ENCODE measurements at places on chromosomes 12 and 14. TPM values are rescaled to one million over a fixed set of nuclear protein-coding genes. Genes with fewer than 3 reads are reported as not detected.

The SERPINA4 gene
- not detected for total RNA-seq

The MAP3K12 gene
- total RNA-seq: 30.6 TPM

The TWF1 gene
- total RNA-seq: 95.3 TPM

The SYT1 gene
- total RNA-seq: 2.1 TPM

The ZFHX2 gene
- 5.9 TPM for total RNA-seq

GRCh38 chr12:109994401-109995175 is 1.6 kb downstream of the GIT2 start:
- peaks cover 1% of the 10 kb centered on the region for H3K36me3 ChIP-seq
- no peak for DNase-seq
- peaks cover 42% of the 10 kb centered on the region for H3K4me1 ChIP-seq
- H3K4me3 ChIP-seq: peak overlapping the region; percentile 87
- no peaks in the 10 kb centered on the region for H3K27me3 ChIP-seq
- no peak overlapping the region for H3K27ac ChIP-seq

DNA sequence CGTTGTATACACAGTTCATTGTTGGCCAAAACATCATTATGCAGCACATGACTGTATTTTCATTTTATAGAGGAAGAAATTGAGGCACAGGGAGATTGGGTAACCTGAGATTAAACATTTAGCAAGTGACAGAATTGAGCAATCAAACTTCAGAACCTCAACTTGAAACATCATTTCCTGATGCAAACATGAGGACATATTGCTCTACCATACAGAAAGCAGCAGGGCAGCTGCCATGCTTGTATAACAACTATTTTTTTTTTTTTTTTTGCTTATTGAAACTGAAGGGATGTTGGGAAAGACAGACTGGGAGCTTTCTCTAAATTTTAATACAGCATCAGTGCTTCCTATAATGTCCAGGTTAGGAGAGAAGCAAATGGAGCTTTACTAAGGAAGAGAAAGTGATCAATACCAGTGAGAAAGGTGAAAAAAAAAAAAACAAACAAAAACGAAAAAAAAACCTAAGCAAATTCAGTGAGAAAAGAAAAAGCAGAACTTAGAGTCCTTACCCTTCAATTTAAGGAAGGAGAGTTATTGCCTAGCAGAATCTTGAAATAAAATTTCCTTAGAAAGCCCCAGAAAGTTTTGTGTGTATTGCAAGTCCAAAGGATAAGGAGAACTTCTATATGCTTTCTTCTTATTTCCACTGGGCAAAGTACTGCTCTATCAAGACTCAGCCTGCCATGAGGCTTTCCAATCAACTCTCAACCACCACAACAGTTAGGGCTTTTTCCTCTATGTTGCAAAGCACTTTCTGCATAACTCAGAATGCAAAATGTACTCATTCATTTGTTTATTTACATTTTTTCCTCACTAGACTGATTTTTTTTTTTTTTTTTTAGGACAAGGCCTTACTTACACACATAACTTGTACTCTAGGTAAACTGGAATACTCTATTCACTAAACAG is 21.6 kb downstream of the BTG1 start:
- H3K36me3 ChIP-seq: peaks cover 6% of the 10 kb centered on the region
- no peak for DNase-seq
- no peak overlapping the region for H3K4me3 ChIP-seq
- H3K4me1 ChIP-seq: no peaks in the 10 kb centered on the region
- H3K27ac ChIP-seq: no peak overlapping the region

DNA sequence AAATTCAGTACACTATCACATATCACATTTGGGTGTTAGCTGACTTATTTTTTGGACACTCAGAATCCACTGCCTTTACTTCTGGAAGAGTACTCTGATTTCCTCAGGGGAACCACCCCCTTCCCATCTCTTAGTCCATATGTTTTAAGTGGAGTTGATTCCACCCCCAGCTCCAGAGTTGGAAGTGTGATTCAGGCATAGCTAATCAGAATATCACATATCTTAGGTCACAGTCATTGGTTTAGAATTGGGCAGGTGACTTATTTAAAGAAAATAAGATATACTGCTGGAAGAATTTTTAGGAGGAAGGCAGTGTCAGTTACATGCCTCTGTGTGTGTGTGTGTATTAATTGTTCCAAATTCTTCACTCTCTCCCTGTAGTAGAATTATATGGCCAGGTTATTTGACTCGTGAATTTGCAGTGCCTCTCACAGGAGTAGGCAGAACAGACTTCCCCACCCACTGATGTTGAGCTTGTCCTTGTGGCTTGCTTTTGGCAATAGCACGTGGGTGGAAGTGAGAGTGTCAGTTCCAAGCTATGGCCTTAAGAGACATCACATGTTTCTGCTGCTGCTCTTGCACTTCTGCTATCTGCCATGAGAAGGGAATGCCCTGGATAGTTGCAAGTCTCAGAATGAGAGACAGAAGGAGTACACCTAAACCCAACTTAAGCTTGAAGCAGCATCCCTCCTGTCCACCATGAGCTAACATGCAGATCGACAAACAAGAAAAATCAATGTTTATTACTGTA is 6.4 kb upstream of the GAS2L3 start:
- H3K4me1 ChIP-seq: peaks cover 6% of the 10 kb centered on the region
- H3K36me3 ChIP-seq: no peaks in the 10 kb centered on the region
- DNase-seq: no peak
- peaks cover 37% of the 10 kb centered on the region for H3K27me3 ChIP-seq

DNA sequence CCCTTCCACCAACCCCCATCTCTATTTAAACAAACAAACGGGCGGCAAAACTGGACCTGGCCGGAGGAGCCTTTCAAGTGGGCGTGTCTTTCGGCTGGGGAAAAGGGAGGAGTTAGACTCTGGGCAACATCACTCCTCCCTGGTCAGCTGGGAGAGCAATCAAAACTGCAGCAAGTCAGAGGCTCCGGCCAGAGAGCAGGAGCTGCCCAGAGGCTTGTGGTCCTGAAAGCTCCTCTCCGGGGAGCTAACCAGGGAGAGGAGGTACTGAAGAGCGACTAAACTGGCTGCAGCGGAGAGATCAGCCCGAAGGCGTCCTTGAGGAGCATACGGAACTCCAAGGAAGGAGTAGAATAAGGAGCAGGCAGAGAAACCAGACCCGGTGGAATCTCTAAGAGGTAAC is at the start of gene NEUROD4:
TSS of gene NEUROD4 (plus strand) at position 191 of the 400 bp plus-strand sequence. CDS start 6,466 bp downstream, outside the sequence.
- H3K36me3 ChIP-seq: no peaks in the 10 kb centered on the region
- no peak for DNase-seq
- peaks cover 3% of the 10 kb centered on the region for H3K4me1 ChIP-seq
- H3K27me3 ChIP-seq: peaks cover 14% of the 10 kb centered on the region

- no peak for DNase-seq
- no peaks in the 10 kb centered on the region for H3K36me3 ChIP-seq
- H3K27me3 ChIP-seq: no peaks in the 10 kb centered on the region
- no peak overlapping the region for H3K27ac ChIP-seq
- peaks cover 12% of the 10 kb centered on the region for H3K4me1 ChIP-seq
Measured at GRCh38 chr12:75568801-75569200, 57.4 kb upstream of the KRR1 start.

DNA sequence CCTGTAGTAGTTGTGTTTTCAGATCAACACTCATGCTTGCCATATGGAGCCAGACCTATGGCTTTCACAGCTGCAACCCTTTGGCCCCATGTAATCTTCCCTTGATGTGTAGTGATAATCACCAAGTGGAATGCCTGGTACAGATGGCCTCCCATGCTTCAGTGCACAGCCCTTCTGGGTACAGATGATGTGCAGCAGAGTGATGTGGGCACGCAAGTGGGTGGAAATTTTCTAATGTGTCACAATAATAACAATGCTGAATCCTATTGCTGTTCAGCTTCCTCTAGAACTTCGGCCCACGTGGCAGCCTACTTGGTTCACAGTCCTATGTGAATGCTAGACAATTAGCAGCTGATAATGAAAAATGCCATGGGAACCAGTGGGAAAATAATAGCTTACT is 188.1 kb downstream of the SNAPC1 start:
- peaks cover 3% of the 10 kb centered on the region for H3K36me3 ChIP-seq
- no peak for DNase-seq
- H3K4me1 ChIP-seq: peaks cover 58% of the 10 kb centered on the region
- H3K27ac ChIP-seq: peak overlapping the region; percentile 6

DNA sequence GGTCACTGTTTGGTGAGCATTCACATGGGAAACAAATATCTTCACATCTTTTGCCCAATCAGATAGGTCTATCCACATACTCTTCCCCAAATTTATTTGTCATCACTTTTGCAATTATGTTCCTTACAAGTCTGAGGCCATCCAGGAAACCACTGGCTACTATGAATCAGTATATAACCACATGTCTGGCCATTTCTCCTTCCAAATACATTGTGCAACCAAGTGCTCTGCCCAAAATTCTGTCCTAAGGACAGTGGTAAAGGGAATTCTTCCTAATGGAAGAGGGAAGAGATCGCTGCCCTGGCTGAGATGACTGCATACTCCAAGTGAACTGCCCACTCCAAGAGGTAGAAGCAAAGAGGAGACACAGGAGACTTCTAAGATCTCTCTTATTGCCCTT is 148.9 kb upstream of the MAX start:
- no peaks in the 10 kb centered on the region for H3K27me3 ChIP-seq
- H3K4me3 ChIP-seq: no peak overlapping the region
- no peaks in the 10 kb centered on the region for H3K36me3 ChIP-seq

GRCh38 chr14:78836777-78837176 is 666.6 kb downstream of the NRXN3 start:
- no peaks in the 10 kb centered on the region for H3K4me1 ChIP-seq
- H3K36me3 ChIP-seq: no peaks in the 10 kb centered on the region
- H3K27me3 ChIP-seq: peaks cover 32% of the 10 kb centered on the region
- no peak overlapping the region for H3K27ac ChIP-seq

DNA sequence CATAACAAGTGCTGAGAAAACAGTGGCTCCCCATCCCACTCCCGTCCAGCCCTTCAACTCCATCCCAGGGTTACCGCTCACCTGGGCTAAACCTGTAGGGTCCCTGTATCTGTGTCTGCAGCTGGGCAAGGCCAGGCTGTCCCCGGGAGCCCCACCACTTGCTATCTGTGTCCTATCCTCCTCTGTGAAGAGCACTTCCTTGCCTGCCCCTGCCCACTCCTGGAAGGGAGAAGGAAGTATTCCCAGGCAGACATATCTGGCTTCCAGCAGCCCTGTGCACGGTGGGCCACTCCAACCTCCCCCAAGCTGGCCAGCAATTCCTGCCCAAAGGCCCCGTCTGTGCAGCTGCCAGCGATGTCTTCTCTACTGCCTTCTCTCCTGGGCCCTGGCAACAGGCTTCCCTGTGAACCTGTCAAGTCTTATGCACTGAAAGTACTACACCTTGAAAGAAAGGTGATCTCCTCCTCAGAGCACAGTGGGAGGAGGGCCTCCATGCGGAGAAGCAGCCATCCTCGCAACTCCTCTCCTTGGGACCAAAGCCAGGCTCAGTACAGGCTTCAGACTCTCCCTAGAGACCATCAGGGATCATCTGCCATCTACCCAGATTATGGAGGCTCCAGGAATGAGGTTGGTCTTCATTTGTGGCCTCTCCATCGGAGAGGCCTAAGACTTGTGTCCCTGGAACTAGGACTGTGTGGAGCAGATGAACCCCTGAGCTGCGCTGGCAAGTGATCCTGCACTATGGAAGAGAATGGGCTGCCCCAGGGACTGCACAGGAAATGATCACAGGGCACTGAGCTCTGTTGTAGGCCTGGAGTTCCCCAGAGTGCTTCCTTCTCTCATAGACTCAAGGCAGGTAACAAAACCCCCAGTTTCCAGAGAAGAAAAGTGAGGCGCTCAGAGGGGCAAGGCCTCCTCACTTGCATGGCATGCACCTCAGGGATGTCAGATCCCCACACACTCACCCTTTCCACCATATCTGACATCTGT is 663.6 kb downstream of the BCL11B start:
- no peaks in the 10 kb centered on the region for H3K36me3 ChIP-seq
- H3K4me3 ChIP-seq: no peak overlapping the region
- no peak overlapping the region for H3K27ac ChIP-seq
- peaks cover 4% of the 10 kb centered on the region for H3K27me3 ChIP-seq

Measured in chondrocyte (in vitro differentiated cells).